ENCODE measurements at places on chromosomes 13 and 19. TPM values are rescaled to one million over a fixed set of nuclear protein-coding genes. Genes with fewer than 3 reads are reported as not detected.

Gene GAPDHS
- not detected for polyA plus RNA-seq

Gene GNG7
- polyA plus RNA-seq = 7.1 TPM

Gene ZNF729
- polyA plus RNA-seq = 0.26 TPM

Gene IZUMO2
- 1.5 TPM for polyA plus RNA-seq

Gene ENOX1
- 8.7 TPM for polyA plus RNA-seq

Gene NFIX
- polyA plus RNA-seq = 83.6 TPM

Gene ARMC6
- polyA plus RNA-seq = 40.0 TPM

Gene FFAR2
- polyA plus RNA-seq = 0.38 TPM

Gene ZNF665
- polyA plus RNA-seq = 14.5 TPM

Gene SPRY2
- polyA plus RNA-seq = 53.0 TPM

Gene LGALS4
- polyA plus RNA-seq = 1.7 TPM

Gene TRPM4
- 20.0 TPM for polyA plus RNA-seq

All from right lung (tissue), 10 donors.